ENCODE measurements at places on chromosomes 16 and 17. TPM values are rescaled to one million over a fixed set of nuclear protein-coding genes. Genes with fewer than 3 reads are reported as not detected.

DNA sequence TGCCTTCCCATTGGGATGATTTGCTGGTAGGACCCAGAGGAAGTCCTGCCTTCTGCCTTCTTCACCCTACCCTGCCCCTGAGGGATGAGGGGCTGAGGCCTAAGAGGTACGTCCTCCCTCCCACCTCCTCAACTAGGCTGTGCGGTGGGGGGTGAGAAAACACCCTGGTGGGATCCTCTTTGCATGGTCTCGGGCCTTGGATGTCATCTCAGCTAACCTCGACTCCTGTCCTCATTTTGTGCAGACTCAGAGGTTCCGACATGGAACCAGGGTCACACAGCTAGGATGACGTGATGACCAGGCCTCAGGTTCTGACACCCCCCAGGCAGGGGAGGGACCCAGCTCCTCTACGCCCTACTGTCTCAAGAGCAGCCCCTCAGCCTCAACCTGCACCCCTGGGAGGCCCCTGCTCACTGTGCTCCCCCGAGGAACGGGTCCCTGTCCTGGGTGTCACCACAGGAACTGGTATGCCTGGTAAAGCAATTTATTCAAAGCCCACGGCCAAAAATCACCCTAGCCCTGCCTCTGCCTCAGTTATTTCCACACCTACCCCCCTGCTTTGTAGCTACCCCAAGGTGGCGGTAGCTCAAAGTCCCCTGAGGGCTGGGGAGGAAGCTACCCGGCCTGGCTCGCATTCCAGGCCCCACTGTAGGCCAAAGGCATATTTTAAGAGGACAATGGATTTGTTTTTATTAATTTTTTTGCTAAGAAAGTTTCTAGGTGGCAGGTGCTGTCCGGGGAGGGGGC, 17.5 kb downstream of the UNC13D start:
- H3K27me3 ChIP-seq = no peaks in the 10 kb centered on the region
- no peak overlapping the region for H3K4me3 ChIP-seq
- no peaks in the 10 kb centered on the region for H3K36me3 ChIP-seq
- no peak overlapping the region for H3K27ac ChIP-seq
- peaks cover 12% of the 10 kb centered on the region for H3K4me1 ChIP-seq
- no peak for DNase-seq

The DNAAF1 gene
- total RNA-seq = 4.8 TPM

DNA sequence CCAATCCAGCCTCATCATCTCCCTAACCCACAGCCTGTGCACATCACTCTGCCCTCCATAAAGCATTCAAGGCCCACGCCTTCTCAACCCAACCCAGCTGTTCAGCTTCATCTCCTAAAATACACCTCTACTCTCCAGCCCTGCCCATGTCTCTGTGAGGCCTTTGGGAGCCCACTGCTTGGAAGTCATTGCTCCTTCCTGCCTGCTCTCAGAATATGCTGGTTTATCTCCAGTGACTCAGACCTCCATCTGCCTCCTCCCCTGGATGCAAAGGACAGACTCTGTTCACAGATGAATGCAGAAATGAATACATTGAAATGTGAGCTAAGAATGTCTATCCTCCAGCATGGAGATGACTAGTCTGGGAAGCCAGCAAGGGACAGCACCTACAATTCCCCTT, 19.0 kb downstream of the KCNG4 start:
- H3K4me3 ChIP-seq = no peak overlapping the region
- H3K27me3 ChIP-seq = no peaks in the 10 kb centered on the region
- no peaks in the 10 kb centered on the region for H3K36me3 ChIP-seq
- no peaks in the 10 kb centered on the region for H3K4me1 ChIP-seq
- no peak overlapping the region for H3K27ac ChIP-seq

DNA sequence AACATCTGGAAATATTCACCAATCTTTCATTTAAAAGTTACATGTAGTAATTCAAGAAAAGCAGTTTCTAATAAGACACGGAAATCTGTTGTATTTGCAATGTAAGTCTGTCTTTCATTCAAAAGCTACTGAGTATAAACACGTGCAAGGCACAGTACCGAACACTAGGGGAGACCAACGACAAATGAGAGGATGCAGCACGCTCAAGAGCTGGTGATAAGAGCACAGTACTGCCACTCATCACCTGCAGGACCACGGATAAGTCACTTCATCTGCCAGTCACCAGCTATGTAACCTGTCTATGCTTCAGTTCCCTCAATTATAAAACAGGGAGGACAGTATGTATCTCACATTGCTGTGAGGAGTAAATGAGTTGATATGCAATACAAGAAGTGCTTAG, 67.1 kb downstream of the CLEC18A start:
- no peaks in the 10 kb centered on the region for H3K4me1 ChIP-seq
- H3K27ac ChIP-seq = no peak overlapping the region
- H3K27me3 ChIP-seq = no peaks in the 10 kb centered on the region
- peak; percentile 30 for DNase-seq

DNA sequence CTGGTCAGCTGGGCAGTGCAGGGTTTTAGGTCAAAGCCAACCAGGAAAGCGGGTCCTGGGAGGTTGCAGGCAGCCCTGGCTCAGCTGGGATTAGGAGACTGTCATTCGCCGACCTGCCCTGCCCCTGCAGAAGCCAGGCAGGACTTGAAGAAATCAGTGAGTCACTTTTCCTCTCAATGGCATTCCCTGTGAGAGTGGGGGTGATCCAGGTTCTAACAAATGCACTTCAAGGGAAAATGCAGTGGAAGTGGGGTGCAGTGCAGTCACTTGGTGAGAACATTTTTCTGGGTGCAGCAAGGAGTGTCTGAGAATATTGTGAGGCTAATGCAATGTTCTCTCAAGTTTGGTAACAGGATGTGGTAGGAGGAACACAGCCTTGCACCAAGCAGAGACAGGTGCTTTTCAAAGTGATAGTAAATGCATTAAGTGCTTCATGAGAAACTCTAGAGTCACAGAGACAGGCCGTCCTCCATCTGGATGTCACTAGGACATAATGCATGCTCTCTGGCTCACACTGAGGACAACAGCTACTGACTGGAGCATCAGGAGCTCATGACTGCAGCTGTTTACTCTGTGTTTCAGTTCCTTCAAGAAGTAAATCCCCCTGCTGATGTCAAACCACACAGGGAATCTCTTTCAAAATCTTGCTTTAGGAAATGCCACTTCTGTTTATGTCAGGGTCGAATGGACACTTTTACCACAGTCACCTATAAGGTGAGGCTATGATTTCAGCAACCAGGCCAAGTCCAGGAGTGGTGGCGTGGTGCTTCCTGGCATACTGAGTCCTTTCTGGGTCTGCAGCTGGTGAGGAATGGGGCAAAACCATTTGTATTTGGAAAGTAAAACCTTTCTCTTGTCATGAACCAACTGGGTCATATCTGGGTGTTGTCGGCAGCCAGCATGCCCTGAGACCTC, 16.7 kb downstream of the CDK5R1 start:
- no peak overlapping the region for H3K27ac ChIP-seq
- H3K27me3 ChIP-seq = no peaks in the 10 kb centered on the region
- no peaks in the 10 kb centered on the region for H3K4me1 ChIP-seq
- H3K4me3 ChIP-seq = no peak overlapping the region
- H3K36me3 ChIP-seq = no peaks in the 10 kb centered on the region
- no peak for DNase-seq

- H3K4me1 ChIP-seq = no peaks in the 10 kb centered on the region
- no peaks in the 10 kb centered on the region for H3K36me3 ChIP-seq
- DNase-seq = peak; percentile 76
- no peak overlapping the region for H3K27ac ChIP-seq
Observed at GRCh38 chr17:61486135-61487120, 34.2 kb downstream of the TBX4 start.
